ENCODE measurements at places on chromosomes 12 and 14.

DNA sequence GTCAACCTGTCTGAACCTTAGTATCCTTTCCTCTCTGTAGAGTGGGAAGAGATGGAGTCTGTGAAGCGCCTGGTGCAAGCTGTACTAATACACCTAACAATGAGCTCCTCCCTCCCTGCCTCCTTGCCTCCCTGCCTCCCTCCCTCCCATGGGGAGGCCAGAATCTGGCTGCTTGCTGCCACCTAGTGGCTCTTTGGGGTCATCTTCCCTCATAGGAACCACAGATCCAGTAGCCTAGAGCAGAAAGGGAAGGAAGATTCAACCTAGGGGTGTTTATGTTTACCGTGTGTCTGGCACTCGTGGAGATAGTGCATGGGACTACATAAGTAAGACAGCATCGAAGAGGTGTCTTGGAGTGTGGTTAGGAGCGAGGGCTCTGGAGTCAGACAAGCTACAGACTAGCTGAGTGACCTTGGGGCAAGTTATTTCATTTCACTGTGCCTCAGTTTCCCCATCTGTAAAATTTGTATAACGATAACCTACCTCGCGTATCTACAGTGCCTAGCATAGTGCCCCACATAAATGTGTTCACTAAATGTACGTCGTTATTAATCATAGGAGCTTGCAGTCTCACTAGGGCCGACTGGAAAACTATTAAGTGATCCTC lies 35.5 kb upstream of the TSPAN9 start:
- peak; percentile 92 for DNase-seq

DNA sequence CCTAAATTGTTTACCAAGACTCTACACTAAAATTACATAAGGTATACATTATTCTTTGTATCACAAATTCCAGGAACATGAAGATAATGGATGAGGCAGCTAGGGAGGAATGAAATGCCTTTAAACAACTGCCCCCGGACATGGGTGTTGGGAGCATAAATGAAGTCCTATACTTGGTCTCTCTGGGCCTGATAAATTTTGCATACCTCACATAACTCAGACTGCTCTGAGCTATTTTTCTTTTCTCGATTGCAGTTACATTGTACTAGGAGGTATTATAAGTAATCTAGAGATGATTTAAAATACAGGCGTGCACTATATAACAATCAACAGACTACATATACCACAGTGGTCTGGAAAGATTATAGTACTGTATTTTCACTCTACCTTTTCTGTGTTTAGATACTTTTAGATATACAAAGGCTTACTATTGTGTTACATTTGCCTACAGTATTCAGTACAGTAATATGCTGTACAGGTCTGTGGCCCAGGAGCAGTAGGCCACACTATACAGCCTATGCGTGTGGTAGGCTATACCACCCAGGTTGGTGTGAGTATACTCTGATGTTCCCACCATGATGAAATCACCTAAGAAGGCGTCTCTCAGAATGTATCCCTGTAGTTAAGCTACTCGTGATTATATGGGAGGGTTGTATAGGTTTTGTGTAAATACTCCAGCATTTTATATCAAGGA lies 14.3 kb downstream of the FNTB start:
- no peak for DNase-seq

DNA sequence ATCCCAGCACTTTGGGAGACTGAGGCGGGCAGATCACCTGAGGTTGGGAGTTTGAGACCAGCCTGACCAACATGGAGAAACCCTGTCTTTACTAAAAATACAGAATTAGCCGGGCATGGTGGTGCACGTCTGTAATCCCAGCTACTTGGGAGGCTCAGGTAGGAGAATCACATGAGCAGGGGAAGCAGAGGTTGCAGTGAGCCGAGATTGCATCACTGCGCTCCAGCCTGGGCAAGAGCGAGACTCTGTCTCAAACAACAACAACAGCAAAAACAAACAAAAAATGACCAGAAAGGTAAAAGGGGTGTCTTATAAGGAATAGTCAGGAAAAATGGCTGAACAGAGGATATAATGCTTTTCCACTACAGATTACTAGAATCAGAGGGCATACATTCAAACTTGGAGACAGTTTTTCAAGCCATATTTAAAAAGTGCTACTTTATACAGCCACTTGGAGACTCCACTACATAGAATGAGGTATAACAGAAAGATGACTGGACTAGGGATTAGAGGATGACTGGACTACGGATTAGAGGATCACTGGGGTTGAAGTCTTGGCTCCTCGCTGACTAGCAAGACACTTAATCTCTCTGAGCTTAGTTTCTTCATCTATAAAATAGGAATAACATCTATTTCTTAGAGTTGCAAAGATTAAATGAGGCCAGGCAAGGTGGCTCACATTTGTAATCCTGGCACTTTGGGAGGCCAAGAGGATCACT lies 4.9 kb upstream of the CS start:
- DNase-seq = no peak

DNA sequence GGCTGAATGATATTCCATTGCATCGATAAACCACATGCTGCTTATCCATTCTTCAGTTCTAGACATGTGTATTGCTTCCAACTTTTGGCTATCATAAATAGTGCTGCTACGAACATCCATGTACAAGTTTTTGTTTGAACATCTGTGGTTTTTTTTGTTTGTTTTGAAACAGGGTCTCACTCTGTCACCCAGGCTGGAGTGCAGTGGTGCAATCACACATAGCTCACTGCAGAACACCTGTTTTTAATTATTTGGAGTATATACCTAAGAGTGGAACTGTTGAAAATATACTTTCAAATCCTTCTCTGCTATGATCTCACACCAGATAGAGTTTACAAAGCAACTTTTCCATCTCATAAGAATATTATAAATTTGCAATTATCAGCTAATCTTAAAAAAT lies 124.2 kb downstream of the TTC7B start:
- DNase-seq = no peak

GRCh38 chr14:38256533-38256840 lies 594 bp upstream of the CLEC14A start:
- DNase-seq = no peak

GRCh38 chr12:116400636-116401372 lies 123.3 kb upstream of the MED13L start:
- DNase-seq = no peak

DNA sequence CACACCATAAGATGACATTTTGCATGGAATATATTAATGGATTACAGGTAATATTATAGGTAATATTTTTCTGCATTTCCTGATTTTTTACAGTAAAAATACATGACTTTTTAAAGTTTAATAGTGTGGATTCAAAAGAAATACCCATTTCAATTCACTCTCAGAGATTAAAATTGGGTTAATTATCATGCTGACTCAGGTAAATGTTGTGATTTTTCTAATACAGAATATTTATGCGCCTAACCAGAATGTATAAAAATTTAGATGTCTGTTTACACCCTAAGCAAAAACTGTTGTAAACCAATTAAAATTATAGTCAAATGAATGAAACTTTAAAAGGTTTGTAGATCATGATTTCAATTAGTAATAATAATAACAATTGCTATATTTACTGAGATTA lies 117.2 kb upstream of the FLRT2 start:
- no peak for DNase-seq

DNA sequence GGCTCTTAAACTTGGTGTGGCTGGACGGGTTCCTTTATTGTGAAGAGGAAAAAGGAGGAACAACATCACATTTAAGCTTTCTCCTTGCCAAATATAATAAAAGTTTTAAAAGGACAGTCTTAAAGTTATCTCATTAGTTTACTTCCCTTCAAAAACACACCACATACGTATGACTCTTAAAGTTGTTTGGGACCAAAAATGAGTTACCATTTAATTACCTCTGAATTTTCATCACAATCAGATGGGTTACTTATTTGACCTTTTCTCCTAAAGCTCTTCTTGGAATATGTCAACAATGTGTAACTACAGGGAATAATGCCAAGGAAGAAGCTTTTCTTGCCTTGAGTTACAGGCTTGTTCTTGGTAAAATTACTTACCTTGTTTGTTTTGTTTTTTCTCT lies 16.4 kb downstream of the RAB21 start:
- DNase-seq = no peak

DNA sequence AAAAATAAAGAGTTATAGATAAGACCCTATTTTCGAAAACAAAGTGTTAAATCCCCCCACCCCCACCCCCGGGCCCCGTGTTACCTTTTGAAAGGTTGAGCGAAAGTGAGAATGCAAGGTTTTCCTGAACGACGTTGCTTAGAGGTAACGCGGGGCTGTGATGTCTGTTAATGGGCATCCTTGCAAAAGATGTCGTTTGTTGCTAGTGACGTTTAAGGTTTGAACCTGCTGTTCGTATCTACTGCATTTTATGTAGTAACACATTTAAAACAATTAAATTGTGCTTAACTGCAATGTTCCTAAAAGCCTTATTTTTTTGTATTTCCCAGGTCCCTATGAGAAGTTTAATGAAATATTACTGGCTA lies 1.2 kb downstream of the CPSF6 start:
- DNase-seq = peak; percentile 14

DNA sequence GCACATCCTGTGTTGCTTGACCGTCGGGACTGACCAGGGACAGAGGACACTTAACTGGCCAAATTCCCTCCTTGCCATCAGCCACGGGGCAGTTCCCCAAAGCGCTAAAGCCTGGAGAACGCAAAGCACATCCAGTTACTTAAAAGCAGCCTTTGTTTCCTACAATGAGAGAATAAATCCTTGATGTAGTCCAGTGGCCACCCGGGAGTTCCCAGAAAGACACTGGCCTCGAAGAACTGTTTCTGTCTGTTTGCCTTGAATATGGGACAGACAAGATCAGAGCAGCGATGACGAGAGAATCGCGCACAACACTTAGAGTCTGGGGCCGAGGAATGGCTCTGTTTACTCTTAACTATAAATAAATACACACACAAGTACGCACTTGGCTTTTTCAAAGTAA lies 102.2 kb downstream of the TNFAIP2 start:
- DNase-seq = no peak

GRCh38 chr14:95197551-95197950 lies 40.2 kb upstream of the DICER1 start:
- no peak for DNase-seq

GRCh38 chr14:24434036-24434435 lies 4.3 kb downstream of the KHNYN start:
- DNase-seq = no peak

DNA sequence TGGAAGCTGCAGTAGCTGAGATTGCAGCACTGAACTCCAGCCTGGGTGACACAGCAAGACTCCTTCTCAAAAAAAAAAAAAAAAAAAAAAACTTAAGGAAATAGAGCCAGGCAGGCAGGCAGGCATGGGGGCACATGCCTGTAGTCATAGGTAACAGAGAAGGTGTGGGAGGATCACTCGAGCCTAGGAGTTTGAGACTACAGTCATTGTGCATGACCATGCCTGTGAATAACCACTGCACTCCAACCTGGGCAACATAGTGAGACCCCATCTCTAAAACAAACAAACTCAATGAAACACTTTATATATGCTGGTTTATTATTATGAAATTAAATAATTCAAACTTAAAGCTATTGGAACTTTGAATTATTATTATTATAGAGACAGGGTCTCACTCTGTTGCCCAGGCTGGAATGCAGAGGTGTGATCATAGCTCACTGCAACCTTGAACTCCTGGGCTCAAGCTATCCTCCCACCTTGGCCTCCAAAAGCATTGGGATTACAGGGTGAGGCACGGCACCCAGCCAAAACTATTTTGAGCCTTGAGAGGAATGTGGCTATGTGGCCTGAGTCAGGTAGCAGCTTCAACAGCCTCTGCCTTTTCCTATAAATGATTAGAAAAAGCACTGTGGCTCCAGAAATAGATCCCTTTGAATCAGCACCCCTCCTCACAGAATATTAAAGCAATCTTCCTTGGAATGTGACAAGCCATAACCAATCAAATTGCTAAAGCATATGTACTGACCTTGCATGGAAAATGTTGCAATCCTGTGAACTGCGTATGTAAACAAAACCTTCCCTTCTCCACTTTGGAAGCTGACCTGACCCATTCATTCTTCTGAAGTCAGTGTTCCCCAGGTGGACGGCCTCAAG lies 34.7 kb upstream of the YY1 start:
- no peak for DNase-seq

GRCh38 chr14:70188659-70189455 lies at the start of gene SLC8A3:
SLC8A3 (minus strand) TSS chr14:70188951; CDS start chr14:70168422, 20,529 bp downstream.
- DNase-seq = peak; percentile 96
